ENCODE measurements at places on chromosomes 11 and 22. TPM values are rescaled to one million over a fixed set of nuclear protein-coding genes. Genes with fewer than 3 reads are reported as not detected.

Gene SF1
- 164 TPM for total RNA-seq

Gene CARD10
- 5.2 TPM for total RNA-seq

Gene FAM76B
- total RNA-seq: 5.1 TPM

Gene OR8G5
- not detected for total RNA-seq

Gene PPP1CA
- total RNA-seq: 127 TPM

Gene OR52N4
- not detected for total RNA-seq

Gene CRACR2B
- 18.9 TPM for total RNA-seq
